ENCODE measurements at places on chromosomes 1 and 21. TPM values are rescaled to one million over a fixed set of nuclear protein-coding genes. Genes with fewer than 3 reads are reported as not detected.

The HTR6 gene
- not detected for total RNA-seq

The SHCBP1L gene
- total RNA-seq, result not detected

The RNU1-1 gene
- total RNA-seq, result 859 TPM

The PAPPA2 gene
- not detected for total RNA-seq

The EDN2 gene
- not detected for total RNA-seq

The SUSD4 gene
- total RNA-seq, result not detected

The MPL gene
- not detected for total RNA-seq

The RHBG gene
- total RNA-seq, result 19.9 TPM

DNA sequence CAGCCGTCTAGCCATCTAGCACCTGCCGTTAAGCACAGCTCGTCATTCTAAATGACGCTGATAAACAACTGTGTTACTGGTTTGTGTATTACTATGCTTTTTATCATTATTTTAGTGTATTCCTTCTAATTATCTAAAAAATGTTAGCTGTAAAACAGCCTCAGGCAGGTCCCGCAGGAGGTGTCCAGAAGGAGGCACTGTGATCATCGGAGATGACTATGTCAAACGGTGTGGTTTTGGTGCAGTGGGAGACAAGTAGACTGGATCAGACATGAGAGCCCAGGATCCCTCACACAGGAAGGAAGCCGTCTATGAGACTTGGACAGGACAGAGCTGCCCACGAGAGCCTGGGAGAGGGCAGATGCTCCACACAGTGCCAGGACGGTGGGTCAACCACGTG, 55.3 kb upstream of the COL6A1 start:
- no peak for DNase-seq

GRCh38 chr1:41696381-41696780, 211.9 kb upstream of the EDN2 start:
- no peak for DNase-seq

- DNase-seq, result no peak
Observed at GRCh38 chr1:59279645-59280044, 17.2 kb upstream of the FGGY start.

- no peak for DNase-seq
Observed at GRCh38 chr1:234668577-234668955, 58.6 kb upstream of the IRF2BP2 start.

- DNase-seq, result no peak
Observed at GRCh38 chr1:178464566-178464965, 32.2 kb downstream of the CLEC20A start.

- peak; percentile 94 for DNase-seq
Observed at GRCh38 chr1:20732588-20733359, at the start of gene SH2D5. Gene SH2D5, minus strand, starts transcription at chr1:20732703. Its CDS starts 4,659 bp downstream, at chr1:20728044.
